ENCODE measurements at places on chromosomes 3 and 15.

- no peak for DNase-seq
These were observed 941 bp downstream of the ZBED2 start for GRCh38 chr3:111594205-111594604.

DNA sequence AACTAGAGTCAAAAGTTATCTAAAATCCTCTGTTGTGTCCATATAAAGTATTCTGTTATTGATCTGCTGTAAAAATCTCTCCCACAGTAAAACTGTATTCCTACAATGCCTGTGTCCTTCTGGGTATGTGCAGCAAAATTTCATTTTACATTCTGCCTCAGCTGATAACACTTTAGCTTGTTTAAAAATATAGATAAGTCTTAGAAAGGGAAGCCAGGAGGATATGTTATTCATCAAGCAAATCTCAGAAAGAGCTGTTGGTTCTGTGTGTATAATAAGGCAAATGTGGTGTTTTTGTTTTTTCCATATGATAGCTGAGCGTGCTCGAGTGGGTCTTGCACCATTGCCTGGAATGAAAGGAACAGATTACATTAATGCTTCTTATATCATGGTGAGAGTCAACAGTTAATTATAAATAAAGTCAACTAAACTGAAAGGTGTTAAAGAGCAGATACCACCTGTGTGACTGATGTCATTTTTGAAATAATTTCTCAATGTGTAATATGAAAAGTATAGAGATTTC, 96.6 kb downstream of the FEZF2 start:
- no peak for DNase-seq

DNA sequence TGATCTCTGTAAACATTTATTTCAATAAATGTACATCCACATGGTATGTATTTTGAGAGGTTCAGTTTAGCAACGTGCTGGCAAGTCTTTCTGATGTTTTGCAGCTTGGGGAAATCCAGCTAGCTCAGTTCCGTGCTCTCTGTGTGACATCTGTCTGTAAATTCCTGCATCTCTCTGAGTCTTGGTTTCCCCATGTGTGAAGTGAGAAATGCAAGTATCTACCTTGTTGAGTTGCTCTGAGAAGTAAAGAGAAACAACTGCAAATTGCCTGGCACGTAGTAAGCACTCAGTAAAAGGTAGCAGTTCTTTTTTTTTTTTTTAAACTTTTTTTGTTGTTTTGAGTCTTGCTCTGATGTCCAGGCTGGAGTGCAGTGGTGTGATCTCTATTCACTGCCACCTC, 30.2 kb upstream of the MORF4L1 start:
- no peak for DNase-seq

GRCh38 chr15:73800662-73801345, 47.7 kb upstream of the INSYN1 start:
- no peak for DNase-seq

DNA sequence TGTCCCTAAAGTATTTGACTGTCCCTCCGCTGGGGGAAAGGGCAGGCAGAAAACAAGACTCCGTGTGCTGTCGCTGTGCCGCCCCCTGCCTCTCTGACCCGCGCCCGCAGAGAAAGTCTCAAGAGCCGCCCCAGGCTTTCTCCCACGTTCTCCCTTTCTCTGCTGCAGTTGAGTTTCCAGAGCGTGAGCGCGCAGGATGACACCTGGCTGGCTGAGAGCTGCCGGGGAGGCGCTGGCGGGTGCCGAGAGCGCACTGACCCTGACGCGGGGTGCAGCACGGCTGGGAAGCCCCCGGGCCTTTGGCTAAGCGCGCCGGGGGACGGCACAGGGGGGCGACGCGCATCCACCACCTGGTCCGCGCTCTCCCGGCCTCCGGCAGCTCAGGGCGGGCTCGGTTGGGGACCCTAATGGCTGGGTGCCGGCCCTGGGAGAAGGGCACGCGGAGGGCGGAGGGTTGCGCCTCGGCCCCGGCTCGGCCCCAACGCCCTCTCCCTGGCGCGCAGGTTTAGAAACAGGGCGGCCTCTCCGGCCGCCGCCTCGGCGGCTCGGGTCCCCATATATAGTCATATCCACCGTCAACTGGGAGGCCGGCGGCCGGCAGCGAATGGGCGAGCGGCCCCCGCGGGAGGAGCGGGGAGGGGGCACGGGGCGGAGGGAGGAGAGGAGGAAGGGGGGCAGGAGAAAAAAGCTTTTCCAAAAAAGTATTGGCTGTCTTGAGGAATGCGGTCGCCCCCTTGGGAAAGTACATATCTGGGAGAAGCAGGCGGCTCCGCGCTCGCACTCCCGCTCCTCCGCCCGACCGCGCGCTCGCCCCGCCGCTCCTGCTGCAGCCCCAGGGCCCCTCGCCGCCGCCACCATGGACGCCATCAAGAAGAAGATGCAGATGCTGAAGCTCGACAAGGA, at the start of gene TPM1:
Gene TPM1 (plus strand): TSS at position 774 of the 903 bp plus-strand sequence. CDS start 83 bp downstream, at position 857.
- no peak for DNase-seq

DNA sequence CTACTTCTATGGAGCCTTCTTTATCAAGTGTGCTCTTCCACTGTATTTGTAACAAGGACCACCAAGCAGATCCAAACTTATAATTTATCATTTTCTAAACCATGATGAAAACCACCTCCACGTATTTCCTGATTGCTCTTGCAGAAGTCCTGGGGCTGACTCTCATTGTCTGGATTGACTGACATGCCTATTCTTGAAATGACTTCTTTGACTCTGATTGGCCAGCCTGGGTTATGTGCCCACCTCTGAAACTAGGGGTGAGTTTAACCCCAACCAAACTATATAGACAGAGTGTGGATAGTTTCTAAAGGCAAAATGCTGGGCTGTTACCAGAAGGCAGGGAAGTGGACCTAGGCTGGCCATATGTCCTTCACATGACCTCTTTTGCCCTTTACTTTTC, 12.7 kb downstream of the TMPRSS7 start:
- DNase-seq: no peak

- peak; percentile 38 for DNase-seq
These were observed 5.3 kb upstream of the SPESP1 start for GRCh38 chr15:68924866-68925560.

GRCh38 chr3:196947136-196947859, 5.0 kb upstream of the NCBP2 start:
- DNase-seq: no peak

Measured in NCI-H2081 treated with DMSO at 0.1 percent for 48 hours (cell line).